ENCODE measurements at places on chromosomes 3 and 15. TPM values are rescaled to one million over a fixed set of nuclear protein-coding genes. Genes with fewer than 3 reads are reported as not detected.

The MEIS2 gene
- 8.7 TPM for total RNA-seq

The CYP1A1 gene
- total RNA-seq: 1.6 TPM

The CFAP100 gene
- not detected for total RNA-seq

The ALAS1 gene
- 51.6 TPM for total RNA-seq

The PDIA3 gene
- 347 TPM for total RNA-seq
